Stimulated activated CD8-positive, alpha-beta memory T cell treated with anti-CD3 and anti-CD28 coated beads, Interleukin-2, amount 100 ng/mL, for 1 hour (primary cell): ENCODE measurements at places on chromosomes 6 and 20.

- DNase-seq = no peak
These were observed 16.5 kb upstream of the TRERF1 start for GRCh38 chr6:42468273-42468672.

- DNase-seq = no peak
These were observed 399.9 kb upstream of the HSF2 start for GRCh38 chr6:121999456-122000065.

GRCh38 chr6:27140999-27141528 is 106.4 kb upstream of the PRSS16 start:
- DNase-seq = no peak

GRCh38 chr6:33683576-33684427 is 27.7 kb downstream of the UQCC2 start:
- no peak for DNase-seq

GRCh38 chr6:34595332-34596184 is 39.4 kb upstream of the SPDEF start:
- no peak for DNase-seq

GRCh38 chr6:39441301-39441700 is 118.8 kb upstream of the KCNK16 start:
- no peak for DNase-seq

GRCh38 chr6:27777614-27778355 is 134.4 kb downstream of the OR2B2 start:
- DNase-seq = no peak

GRCh38 chr6:49087369-49087768 is 375.7 kb downstream of the MMUT start:
- DNase-seq = no peak

DNA sequence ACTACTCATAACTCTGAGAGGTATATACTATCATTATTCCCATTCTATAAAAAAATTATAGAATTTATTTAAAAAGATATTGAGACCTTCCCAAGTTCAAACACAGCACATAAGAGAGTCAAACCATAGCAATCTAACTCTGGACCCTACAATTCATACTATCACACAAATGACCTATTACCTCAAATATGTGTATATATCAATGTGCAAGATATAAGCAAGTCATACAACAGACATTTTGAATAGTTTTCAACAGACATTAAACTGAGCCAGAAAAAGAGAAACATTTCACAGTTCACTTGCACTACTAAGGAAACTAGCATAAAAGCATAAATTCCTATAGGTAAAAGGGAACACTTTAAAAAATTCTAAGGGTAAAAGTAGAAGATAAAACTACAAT is 11.7 kb downstream of the PHIP start:
- no peak for DNase-seq

DNA sequence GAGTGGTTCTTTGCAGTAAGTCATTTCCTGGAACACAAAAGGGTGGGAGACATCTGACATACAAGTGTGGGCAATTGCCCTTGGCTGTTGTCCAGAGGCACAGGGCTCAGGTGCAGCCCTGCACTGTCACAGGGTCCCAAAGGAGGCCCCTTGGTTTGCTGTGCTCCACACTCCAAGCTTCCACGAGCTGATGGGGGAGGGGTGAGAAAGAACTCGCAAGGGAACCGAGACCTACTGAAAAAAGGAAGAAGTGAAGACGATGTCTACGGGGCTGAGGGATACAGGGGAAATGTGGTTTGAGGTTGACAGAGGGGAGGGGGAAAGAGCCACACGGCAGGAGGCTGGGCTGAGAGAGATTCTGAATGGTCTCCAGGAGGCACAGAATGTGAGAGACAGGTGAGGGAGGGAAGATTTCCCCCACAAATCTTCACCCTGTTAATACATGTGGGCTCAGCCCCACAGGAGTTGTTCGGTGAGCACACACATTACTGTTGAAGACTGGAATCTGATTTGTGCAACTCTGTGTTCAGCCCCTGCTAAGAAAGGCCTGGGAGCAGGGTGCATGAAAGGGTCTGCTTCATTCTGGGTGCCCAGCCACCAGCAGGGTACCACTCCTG is 123.4 kb downstream of the LY86 start:
- DNase-seq = no peak

GRCh38 chr6:150025201-150025917 is at the start of gene RAET1L:
TSS of gene RAET1L (minus strand) at chr6:150025532. CDS start at chr6:150025471, 61 bp downstream.
- no peak for DNase-seq

DNA sequence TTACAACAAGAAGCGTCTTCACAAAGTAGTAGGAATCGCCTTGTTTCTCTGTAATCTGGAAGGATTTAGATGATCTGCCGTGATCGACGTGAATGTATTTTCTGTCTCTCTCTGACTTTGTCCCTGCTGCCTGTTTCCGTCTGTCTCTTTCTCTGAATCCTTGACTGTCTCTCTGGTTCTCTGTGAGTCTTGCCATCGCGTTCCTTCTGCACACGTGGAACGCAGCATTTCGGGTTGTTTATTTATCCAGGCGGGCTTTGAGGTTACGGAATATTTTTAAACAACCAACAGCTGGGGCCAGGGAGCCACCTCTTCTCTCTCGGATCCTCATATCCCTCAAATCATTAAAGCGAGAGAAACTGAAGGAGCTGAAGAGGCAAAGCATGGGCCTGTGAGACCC is 215.9 kb downstream of the ZDHHC14 start:
- no peak for DNase-seq

DNA sequence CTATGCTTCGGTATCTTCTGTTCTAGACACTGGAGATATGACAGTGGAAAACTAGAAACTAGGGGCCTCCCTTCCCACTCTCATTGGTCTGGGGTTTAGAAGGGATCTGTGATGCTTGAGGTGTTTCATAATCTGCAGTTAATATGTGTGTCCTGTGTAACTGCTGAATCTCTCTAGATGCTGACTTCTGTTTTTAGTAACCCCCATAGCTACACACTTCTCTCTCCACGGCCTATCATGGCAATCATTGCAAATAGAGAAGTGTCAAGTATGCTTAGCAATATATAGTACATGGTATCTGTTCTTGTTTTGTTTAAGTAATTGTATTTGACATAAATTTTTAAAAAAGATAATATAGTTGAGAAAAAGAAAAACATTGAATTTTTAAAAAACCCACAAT is 394.6 kb upstream of the MMS22L start:
- DNase-seq = no peak

- DNase-seq = no peak
These were observed 66.2 kb upstream of the PHACTR2 start for GRCh38 chr6:143611580-143611979.

GRCh38 chr6:15588971-15589634 is 73.7 kb downstream of the DTNBP1 start:
- no peak for DNase-seq

GRCh38 chr6:8123236-8123635 is 20.9 kb upstream of the EEF1E1 start:
- DNase-seq = no peak

DNA sequence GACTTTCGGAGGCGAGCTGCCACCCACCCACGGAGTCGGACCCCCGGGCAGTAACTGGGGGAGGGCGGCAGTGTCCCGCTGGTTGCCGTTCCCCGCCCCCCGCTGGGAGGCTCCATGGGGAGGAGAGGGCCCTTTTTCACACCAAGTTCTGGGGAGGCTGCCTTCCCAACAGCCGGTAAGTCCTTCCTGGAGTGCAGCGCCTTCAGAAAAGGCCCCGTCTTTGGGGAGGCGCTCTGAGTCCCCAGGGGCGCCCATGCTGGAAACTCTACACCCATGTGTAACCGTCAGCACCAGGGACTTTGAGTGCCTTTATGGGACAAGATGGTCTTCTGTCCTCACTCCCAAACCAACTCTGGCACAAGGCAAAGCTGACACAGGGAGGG is 430 bp upstream of the SOX18 start:
- no peak for DNase-seq

- no peak for DNase-seq
These were observed 214.1 kb upstream of the RNF24 start for GRCh38 chr20:4229415-4229814.

- no peak for DNase-seq
These were observed 1.7 kb upstream of the DLL1 start for GRCh38 chr6:170292407-170293158.

DNA sequence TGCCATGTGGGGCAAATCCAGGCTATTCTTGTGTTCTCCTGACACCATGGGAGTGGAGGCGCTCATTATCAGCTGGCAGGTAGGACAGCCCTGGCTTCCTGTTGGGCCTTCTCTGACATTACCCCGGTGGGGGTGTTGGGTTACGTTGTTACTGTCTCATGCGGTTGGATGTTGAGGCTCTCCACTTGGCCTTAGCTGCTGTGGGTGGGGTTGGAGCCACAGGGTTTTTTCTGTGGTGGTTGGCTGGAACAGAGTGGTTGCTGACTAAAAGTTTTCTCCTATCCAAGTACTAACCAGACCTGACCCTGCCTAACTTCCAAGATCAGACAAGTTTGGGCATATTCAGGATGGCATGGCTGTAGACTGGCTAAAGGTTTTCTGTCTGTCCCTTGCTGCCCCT is 20.2 kb downstream of the RIPK1 start:
- no peak for DNase-seq

- no peak for DNase-seq
These were observed 6.5 kb downstream of the NKAIN2 start for GRCh38 chr6:123810214-123810613.

GRCh38 chr6:104642871-104643270 is 216.8 kb downstream of the HACE1 start:
- DNase-seq = no peak

- no peak for DNase-seq
These were observed 48.6 kb upstream of the SLC16A10 start for GRCh38 chr6:111038534-111039252.

DNA sequence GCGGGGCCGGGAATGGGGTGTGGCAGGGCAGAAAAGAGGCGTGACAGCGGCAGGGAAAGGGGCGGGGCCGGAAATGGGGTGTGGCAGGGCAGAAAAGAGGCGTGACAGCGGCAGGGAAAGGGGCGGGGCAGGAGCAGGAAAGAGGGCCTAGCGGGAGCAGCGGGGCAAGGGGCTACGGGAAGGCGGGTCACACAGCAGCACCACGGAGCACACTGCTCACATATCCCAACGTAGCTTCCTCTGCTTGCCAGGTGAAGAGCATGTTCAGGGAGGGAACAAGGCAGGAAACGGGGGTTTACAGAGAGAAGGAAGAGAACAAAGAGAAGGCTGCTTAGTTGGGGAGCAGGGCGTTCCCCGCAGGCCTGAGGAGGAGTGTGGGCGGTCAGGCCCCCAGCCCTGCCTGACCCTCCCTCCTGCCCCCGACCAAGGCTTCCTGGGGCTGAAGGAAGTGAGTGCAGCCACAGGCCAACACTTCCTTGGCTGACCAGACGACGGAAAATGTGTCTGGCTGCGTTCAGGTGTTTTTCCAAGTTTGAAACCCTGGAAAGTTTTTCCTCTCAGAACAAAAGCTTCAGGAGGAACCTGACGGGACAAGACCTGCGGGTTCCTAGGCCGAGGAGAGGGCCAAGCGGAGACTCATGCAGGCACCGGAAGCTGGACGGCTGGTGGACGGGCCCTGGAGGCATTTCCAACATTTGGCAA is 13.8 kb downstream of the UCKL1 start:
- no peak for DNase-seq

DNA sequence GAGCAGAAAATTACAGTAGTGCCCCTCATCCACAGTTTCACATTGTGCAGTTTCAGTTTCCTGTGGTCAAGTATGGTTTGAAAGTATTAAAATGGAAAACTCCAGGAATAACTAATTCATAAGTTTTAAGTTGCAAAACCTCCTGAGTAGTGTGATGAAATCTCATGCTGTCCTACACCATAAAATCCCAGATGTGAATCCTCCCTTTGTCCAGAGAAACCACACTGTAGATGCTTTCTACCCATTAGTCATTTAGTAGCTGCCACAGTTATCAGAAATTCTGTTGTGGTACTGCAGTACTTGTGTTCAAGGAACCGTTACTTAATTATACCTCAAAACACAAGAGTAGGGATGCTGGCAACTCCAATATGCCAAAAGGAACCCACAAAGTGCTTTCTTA is 74.7 kb downstream of the PTCHD4 start:
- DNase-seq = no peak

DNA sequence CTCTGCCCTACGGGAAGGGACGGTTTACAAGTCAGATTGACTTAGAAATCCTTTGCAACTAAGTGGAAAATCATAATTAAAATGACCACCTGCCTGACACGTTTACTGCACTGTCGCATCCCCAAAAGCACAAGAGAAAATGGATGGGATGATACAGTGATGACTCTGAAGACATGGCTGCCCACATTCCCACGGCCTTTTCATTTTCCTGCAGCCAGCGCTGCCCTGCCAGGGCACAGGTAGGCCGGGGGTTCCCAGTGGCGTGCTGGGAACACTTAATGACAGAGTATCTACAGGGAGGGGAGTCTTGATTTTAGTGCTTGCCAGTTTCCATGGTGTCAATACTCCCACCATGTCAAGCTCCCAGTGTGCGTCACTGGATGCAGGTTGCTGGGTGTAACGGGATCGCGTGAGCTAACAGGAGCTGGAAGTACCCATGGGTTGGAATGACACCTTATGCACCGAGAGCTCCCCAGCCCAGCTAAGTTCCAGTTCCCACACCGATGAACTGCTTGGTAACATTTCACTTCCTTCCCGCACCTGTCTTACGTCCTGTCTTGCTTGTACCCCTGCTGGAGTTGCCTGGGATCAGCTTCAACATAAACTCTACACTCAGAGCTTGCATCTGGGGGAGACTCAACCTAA is 129.0 kb downstream of the ANKRD60 start:
- DNase-seq = no peak

- DNase-seq = no peak
These were observed 159.1 kb downstream of the TFAP2C start for GRCh38 chr20:56788041-56788670.

GRCh38 chr6:166860392-166860791 is 96.0 kb downstream of the RNASET2 start:
- no peak for DNase-seq

- DNase-seq = no peak
These were observed 18.5 kb downstream of the RNF144B start for GRCh38 chr6:18405477-18406293.

- no peak for DNase-seq
These were observed 502 bp upstream of the GNAS start for GRCh38 chr20:58851969-58852458.

DNA sequence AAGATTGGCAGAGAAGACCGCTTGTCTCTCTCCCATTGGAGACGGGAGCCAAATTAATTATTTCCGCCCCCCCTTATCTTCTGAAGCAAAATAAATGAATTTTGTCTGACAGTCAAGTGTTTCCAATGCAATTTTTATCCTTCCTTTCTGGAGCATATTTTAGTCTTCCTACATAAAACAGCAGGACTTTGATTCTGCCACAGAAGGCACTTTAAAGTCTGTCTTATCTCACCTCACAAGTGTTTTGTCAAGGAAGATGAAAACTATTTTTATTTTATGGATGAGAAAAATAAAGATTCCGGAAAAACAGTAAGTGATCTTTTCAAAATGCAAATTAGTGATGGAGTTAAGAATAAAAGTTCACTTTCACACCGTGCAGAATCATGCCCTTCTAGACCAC is 140.4 kb downstream of the OPRM1 start:
- no peak for DNase-seq

- no peak for DNase-seq
These were observed 128.5 kb upstream of the CHD6 start for GRCh38 chr20:41746635-41747034.

- no peak for DNase-seq
These were observed 52.1 kb upstream of the FBXO30 start for GRCh38 chr6:145866456-145867396.
